HFFc6 (cell line): ENCODE measurements at places on chromosomes 5 and 9. TPM values are rescaled to one million over a fixed set of nuclear protein-coding genes. Genes with fewer than 3 reads are reported as not detected.

DNA sequence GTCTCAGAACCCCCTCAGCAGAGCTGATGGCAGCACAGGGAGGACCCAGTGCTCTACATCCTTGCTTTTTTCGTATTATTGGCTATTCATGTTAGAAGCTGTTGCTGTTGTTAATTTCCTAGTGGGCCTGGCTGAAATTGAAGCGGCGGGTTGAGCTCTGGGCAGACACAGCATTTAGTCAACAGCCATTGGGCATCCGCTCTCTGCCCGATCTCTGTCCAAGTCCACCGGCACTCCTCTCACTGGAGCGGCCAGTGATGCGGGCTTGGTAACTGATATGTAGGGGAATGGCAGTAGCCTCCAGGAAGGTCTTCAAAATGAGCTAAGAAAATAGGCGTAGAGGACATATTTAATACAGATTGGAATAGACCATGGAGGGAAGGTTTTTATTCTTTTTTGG is 1.3 kb upstream of the GARNL3 start:
- no peak overlapping the region for H3K4me3 ChIP-seq
- H3K27me3 ChIP-seq = peaks cover 15% of the 10 kb centered on the region
- H3K36me3 ChIP-seq = no peaks in the 10 kb centered on the region
- H3K4me1 ChIP-seq = no peaks in the 10 kb centered on the region

DNA sequence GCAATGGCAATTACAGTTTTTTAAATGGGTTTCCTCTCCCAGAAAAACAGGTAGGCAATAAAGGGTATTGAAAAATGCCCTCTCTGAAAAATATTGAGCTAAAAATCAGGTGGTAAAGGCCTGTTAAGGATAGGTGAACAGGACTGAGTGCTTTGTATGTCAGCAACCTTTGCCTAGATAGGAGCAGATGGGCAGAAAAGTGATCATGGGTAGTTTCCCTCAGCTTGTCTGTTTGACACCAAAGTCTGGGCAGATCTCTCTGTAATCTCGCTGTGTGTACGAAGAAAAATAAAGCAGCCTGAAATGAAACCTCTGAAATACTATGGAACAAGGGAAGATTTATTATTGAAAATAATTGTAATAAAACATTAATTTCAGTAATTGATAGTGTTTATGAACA is 15.8 kb downstream of the RNF180 start:
- no peak overlapping the region for H3K27ac ChIP-seq
- no peaks in the 10 kb centered on the region for H3K4me1 ChIP-seq
- no peak for DNase-seq

GRCh38 chr5:96703384-96703920 is 41.3 kb downstream of the CAST start:
- DNase-seq = no peak
- no peaks in the 10 kb centered on the region; the same call in 1 of the 2 replicates for H3K27me3 ChIP-seq
- H3K4me3 ChIP-seq = peak overlapping the region; percentile 90
- H3K27ac ChIP-seq = peak overlapping the region; percentile 96
- peaks cover 1% of the 10 kb centered on the region for H3K36me3 ChIP-seq

DNA sequence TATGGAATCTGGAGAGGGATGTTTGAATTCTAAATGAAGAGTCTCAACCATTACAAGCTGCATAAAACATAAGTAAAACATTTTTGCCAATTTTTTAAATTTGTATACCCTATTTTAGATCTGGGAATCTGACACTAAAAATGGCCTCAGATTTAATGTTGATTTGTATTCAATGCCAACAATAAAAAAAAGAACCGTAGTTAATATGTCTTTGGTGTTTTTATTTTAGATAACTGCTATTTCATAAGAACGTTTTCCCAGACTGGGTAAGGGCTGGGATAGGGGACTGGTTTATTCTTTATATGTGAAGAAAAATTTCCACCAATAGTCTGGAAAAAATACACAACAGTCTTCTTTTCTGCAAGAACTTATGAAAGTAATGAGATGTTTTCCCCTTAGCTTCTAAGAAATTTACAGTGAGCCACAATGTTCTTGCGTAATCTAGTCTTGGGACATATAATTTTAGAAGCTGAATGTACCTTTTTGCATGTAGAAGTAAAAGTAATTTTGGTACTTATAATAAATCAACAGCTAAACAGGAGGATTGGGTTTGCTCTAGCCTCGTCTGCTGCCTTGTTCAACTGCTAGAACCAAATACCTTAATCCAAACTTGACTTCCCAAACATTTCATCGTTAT is 244.6 kb upstream of the EFNA5 start:
- H3K27me3 ChIP-seq = no peaks in the 10 kb centered on the region
- H3K4me3 ChIP-seq = no peak overlapping the region
- peaks cover 7% of the 10 kb centered on the region; the same call in 1 of the 2 replicates for H3K4me1 ChIP-seq
- peaks cover 6% of the 10 kb centered on the region; the same call in 1 of the 2 replicates for H3K36me3 ChIP-seq

The SLC23A1 gene
- not detected in 3 replicates for total RNA-seq

The TUSC1 gene
- total RNA-seq = 0.18 to 4.0 TPM (median 0.41 TPM) in 3 replicates

The NEUROG1 gene
- not detected in 3 replicates for total RNA-seq

The CDX1 gene
- 0.15 to 0.18 TPM in 2 of 3 replicates, not detected in the other for total RNA-seq
